GM12864 (cell line): ENCODE measurements at places on chromosomes 7 and 10.

GRCh38 chr10:26622891-26623290, 74.6 kb upstream of the PDSS1 start:
- no peak for DNase-seq

- no peak for DNase-seq
Measured at GRCh38 chr7:80967917-80968297, 49.1 kb upstream of the SEMA3C start.

GRCh38 chr7:27145165-27145913, 1.9 kb upstream of the HOXA5 start:
- no peak for DNase-seq

DNA sequence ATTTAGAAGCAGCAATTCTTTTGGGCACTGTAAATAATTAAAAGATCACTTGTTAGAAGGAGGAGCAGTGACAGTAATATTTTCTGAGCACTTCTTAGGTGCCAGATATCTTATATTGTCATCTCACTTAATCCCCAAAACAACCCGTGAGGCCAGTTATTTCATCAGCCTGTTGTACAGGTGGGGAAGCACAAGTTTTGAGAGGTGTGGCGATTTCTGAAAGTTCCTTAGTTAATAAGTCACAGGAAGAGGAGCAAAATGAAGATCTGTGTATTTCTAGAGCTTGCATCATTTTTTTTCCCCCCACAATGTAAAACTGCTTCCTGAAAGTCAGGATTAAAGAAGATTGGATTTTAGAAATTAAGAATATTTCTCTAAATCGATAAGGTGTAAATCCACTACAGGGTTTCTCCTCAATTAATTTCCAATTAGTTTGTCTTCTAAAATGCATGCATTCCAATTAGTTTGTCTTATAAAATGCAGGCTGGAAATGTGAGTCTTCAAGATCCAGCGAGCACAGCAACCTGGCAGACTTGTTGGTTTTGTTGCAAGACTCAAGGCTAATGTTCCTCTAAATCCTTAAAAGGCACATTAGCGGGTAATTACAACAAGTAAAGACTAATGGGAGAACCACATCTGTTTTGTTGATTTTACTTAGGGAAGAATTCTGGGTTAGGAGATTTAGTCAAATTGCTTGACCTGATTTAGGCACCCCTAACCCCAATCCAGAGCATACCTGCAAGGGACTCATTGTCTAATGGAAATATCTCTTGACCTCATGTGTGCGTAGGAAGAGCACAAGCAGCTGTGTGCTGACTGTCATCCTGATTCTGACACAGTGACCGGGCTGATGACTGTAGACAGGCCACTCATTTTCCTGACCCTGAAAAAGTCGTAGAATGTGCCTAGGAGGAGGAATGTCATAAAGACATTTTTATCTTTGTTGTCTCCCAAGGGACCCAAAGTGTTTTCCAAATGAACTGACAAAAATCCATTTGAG, 272.0 kb downstream of the BAMBI start:
- DNase-seq: no peak

- no peak for DNase-seq
Measured at GRCh38 chr7:2817456-2817855, 26.7 kb downstream of the GNA12 start.

GRCh38 chr7:144050093-144050492, 1.3 kb downstream of the OR2A5 start:
- no peak for DNase-seq

- DNase-seq: no peak
Measured at GRCh38 chr7:40802497-40802896, 667.7 kb downstream of the SUGCT start.

DNA sequence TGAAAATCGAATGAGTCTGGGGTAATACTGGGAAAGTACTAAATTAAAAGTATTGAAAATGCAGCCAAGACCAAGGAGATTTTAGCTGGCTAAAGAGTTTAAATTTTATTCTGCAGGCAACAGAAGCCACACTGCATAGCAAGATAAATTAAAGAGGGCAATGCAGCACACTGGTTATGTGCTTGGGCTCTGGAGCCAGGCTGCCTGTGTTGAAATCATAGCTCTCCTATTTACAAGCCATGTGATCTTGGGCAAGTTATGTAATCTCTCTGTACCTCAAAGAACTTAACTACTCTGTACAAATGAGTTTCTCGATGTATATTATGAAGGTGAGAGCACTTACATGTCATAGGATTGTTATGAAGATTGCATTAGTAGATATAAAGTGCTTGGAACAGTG, 9.9 kb downstream of the SLC25A13 start:
- DNase-seq: no peak

GRCh38 chr10:124263726-124264125, 155.0 kb downstream of the OAT start:
- DNase-seq: no peak

- no peak for DNase-seq
Measured at GRCh38 chr10:86974484-86974883, 6.2 kb downstream of the ADIRF start.

- no peak for DNase-seq
Measured at GRCh38 chr7:101784292-101785127, 32.9 kb upstream of the CUX1 start.

- no peak for DNase-seq
Measured at GRCh38 chr7:33393770-33394169, 264.4 kb downstream of the BBS9 start.

DNA sequence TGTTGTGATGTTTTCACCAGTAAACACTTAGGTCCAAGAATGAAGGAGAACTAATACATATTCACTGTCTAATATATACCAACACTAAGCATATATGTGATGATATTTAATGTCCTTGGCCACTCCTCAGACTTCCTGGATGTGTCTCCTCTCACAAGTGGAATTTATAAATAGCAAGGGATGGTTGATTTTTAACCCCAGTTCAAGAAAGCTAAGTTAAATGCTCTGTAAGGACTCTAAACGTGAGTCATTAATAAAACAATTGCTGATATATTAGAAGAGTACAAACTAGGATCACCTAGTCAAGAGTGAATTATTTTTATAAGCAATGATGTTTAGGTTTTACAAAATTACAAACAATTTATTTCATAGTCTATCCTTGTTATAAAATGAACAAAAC, 355.9 kb upstream of the TMEM229A start:
- no peak for DNase-seq

DNA sequence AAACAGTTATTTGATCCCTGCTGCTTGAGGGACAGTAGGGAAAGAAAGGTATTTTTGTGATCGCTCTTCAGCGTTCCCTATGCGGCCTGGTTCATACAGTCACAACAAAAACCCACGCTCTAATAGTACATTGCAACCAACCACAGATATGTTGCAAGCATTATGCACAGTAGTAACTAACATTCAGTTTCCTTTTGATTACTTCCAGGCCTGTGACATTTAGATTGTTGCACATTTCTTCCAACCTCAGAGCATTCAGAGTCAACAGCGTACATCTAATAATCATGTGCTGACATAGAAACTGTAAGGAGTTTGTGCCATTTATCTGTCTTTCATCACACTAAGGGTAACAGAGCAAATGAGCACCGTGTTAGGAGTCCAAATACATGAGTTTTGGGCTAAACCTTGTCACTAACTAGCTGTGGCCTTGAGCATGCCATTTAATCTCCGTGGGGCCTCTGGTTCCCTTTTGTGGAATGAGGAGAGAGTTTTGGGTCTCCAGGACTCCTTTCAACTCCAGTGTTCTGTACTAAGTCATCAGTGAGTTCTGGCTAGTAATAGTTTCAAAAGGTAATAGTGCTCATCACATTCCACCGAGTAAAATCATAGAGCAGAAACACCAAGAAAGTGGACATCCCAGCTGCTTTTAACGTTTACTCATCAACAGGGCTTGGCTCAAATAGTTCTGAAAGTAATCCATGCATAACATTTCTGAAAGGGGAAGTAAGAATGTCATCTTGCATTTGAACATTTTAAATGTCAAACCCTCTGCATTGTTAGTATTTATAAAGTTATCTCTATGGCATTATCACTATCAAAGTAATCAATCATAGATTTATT, 99.0 kb upstream of the FZD1 start:
- peak; percentile 21 for DNase-seq

- no peak for DNase-seq
Measured at GRCh38 chr7:148944935-148945934, 61.1 kb upstream of the EZH2 start.

DNA sequence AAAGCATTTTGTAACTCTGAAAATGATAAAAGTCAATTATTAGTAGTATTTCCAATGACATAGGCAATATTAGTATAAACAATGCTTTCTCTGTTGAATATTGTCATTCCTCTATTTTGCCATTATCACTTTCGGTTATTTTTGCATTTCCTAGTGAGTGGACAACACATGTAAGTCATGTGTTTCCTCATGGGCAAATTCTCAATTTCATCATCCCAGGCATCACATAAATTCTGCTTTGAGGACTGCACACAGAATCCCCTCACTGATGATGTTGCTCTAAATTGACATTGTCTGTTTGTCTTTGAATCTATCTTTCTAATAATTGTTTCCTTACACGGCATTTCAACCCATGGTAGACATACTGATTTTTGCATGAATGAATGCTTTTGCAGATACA, 337.3 kb downstream of the GFRA1 start:
- DNase-seq: no peak

DNA sequence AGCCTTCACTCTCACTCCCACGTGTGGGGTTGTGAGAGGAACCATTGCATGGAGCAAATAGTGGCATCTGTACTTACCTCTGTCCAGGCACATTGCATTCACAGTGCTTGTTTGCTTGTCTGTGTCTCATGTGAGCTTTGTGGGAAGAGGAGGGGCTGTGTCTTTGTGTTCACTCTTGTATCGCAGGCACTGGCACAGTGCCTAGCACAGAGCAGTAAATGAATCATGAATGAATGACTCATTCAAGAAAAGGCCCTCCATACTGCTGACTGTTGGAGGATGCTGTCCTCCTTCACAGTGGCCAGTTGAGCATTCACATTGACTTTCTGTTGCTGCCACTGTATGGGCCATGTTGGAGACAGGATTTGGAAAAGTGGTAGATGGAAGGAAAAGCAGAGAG, 125.3 kb downstream of the SORCS3 start:
- DNase-seq: no peak

GRCh38 chr10:94450782-94451181, 48.4 kb downstream of the TBC1D12 start:
- DNase-seq: no peak

DNA sequence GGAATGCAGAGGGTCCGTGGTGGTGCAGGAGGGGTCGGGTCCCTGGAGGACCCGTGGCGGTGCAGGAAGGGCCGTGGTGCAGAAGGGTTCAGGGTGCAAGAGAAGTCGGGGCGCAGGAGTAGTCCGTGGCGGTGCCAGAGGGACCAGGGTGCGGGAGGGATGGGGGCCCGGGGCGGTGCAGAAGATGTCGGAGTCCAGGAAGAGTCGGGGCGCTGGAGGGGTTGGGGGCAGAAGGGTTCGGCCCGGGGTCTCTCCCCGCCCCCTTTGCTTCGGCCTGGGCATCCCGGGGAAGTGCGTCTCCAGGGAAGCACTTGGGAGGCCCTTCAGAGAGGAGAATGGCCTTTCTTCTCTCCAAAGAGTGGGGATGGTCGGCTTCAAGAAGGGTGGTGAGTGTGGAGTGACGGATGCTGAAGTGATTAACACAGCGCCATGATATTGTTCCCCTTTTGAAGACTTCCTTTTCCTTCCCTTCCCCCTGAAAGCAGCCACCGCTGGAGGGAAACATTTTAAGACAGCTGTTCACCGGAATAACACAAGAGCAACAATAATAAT, 997 bp downstream of the WDR37 start:
- no peak for DNase-seq

DNA sequence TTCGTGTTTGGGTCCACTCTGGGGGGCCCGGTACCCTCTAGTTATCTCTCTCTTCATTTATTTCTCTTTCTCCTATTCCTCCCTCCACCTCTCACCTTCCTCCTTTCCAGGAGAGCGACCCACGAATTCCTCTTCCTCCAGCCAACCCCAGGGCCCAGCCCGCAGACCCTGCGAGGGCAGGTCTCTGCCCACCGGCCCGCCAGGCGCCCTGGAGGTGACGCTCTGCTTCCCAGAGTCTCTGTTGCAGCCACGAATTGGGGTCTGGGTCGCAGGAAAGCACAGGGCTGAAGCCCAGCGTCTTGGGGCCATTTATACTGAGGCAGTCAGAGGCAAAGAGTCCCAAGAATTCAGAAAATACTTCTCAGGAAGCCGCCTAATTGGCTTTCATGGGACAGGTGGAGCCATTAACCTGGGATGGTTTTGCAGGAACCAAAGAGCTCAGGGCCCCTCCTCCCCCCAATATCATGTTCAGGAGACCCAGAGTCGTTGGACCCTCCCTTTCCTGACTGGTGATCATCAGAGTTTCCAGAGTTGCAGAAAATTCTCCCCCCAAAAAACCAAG, 2.7 kb upstream of the EN2 start:
- DNase-seq: no peak

GRCh38 chr7:129626896-129627295, 15.4 kb downstream of the NRF1 start:
- DNase-seq: no peak

DNA sequence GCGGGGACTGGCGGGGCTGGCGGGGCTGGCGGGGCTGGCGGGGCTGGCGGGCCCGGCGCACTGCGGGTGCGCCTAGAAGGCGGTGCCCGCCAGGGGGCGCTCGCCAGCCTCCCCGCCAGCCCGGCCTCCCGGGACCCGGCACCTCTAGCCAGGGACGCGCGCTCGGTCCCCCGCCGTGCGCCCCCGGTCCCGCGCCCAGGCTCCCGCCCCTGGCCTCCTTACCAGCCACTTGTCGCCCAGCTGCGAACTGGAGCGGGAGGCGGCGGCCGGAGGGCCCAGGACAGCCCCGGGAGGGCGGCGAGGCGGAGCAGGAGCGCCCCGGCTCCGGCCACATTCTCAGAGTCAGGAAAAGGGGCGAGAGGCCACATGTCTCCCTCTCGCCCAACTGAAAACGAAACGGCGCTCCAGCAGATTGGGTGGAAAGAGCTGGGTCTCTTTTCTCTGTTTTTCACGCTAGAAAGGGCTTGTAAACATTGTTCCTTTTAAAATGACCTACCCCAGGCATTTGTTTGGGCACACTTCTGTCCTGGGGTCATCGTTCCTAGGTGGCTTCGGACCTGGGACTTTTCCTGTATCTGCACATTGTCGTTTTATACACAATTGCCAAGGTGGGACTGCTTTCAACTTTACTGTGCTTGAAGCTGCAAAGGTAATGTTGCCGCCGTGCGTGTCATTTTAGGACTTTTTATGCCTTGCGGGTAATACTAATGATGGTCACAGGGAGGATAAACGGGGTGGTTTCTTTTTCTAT, 378 bp upstream of the PRKCQ start:
- DNase-seq: no peak

DNA sequence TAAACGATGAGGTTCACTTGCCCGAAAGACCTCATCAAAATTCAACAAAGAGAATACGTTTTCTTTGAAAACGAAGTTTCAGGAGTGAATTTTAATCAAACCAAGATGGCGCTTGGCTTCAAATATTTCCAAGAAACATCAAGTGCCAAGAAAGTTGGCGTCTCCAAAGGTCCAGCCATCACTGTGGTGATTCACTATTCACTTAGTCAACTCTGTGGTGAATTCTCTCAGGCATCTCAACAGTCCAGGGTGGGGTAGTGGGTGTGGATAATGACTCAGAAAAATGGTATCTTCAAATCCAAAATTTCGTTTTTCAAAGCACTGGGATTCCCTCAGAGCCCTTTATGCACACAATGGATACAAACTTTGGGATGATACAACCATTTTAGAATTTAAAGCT, 133.1 kb downstream of the SVIL start:
- no peak for DNase-seq
